MM.1S (cell line): ENCODE measurements at places on chromosomes 16 and 17.

DNA sequence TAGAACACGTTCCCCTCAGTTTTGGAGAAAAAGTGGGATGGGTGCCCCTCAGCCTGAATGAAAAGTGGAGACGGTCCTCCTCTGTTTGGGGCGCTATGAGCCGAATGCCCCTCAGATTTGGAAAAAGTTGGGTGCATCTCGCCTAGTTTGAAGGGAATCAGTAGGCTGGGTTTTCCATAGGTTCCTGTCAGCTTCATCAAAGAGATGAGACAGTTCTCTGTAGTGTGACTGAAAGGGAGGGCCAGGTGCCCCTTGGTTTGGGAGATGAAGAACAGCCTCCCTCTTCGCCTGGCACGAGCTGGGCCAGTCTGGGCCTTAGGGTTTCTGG is 742 bp upstream of the SLC9A5 start:
- peak; percentile 10 for DNase-seq

DNA sequence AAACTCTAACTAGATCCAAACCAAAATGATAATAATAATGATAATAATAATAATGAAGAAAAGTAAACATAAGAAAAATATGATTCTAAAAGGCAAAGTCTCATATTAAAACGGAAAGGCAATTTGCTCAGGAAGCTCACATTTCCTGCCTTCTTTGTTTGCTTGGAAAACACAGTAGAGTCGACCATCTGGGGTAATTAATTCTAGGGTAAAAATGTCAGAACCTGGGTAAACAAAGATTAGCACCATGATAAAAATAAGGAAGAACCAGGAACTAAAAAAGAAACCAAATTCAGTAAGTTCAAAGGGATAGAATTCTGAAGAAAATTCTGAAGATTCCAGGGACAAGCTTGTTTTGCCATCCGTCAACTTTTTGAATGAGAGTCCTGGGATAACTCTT is 16.2 kb downstream of the KRABD2 start:
- no peak for DNase-seq

- no peak for DNase-seq
Measured at GRCh38 chr17:76080768-76081287, 1.8 kb downstream of the ZACN start.

- no peak for DNase-seq
Measured at GRCh38 chr17:50640686-50641351, 6.1 kb downstream of the ABCC3 start.

DNA sequence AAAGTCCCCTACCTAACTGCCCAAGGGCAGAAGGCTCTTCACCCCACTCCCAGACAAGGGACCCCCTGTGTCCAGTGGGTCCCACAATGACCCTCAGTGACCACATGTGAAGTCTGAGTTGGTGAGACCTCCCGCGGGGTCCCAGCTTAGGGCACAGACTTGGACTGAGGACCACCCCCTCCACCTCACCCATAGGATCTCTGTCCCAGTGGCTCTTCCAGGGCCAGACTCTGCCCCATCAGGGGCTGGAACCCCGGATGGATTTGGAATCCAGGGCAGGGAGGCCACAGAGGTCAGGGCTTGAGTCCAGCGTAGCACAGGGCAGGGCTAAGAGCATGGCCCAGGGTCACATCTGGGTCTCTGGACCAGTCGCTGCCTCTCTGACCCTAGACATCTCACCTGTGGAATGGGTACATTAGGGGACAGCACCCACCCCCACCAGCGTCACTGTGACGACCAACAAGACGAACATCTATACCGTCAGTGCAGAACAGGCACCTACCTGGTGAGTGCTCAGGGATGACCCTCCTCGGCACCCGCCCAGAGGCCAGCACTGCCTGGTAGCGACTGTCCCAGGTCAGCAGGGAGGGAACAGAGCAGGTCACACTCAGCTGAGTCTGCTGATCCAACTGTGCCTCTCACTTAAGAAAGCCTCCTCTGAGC is 37.7 kb downstream of the TNFRSF13B start:
- no peak for DNase-seq

DNA sequence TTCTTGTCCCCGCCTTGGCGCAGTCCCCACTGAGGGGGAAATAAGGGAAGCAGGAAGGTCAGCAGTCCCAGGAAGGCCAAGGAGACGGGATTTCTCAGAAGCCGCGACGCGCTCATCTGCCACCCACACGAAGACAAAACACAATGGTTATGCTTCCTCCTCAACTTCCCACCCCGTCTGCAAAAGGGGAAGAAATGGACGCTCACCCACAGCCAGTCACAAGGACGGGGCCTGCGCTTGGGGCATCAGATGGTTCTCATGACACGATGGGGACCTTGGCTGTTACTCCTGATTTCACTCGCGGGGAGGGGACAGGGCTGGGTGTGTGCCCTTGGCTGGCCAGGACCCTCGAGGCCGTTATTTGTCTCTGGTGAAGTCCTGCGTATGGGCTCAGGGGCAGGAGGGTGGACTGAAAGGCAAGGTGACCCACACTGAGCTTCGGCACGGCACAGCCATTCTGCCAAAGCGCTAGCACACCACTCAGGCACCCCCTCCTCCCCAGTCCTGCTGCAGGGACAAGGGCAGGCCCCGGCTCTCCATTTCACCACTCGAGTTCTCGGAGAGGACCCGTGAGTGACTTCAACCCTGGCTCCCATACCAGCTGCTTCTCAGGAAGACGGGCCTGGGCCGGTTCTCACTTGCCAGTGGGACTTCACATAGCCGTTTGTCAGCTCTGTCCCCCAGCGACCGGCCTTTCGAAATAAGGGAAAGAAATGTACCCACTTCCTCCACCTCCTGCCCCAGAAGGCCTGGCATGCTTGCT is 84.5 kb downstream of the ABR start:
- no peak for DNase-seq

- no peak for DNase-seq
Measured at GRCh38 chr17:42337442-42337841, 49.1 kb downstream of the STAT5A start.

GRCh38 chr17:80827646-80828643 is 163.7 kb upstream of the CHMP6 start:
- DNase-seq: no peak

DNA sequence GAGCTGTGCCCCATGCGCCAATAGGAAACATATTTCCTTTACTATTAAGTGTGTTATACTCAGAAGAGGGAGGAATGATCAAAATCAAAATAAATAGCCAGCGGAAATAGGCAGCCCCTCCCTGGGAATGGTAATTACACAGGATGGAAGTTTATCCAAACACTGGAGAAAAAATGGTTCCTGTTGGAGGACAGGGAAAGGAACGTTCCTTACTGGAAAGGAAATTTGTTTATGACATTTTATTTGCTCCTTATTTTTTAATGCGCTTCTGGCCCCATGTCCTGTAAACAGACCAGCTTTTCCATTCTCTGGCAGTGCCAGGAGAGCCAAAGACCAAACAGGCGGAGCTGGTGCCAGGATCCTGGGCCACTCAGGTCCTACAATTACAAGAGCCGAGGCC is 273.7 kb downstream of the SOX9 start:
- no peak for DNase-seq

GRCh38 chr17:46925185-46925868 is 2.4 kb downstream of the GOSR2 start:
- DNase-seq: no peak
